HCT116 (cell line): ENCODE measurements at places on chromosomes 13 and 19. TPM values are rescaled to one million over a fixed set of nuclear protein-coding genes. Genes with fewer than 3 reads are reported as not detected.

DNA sequence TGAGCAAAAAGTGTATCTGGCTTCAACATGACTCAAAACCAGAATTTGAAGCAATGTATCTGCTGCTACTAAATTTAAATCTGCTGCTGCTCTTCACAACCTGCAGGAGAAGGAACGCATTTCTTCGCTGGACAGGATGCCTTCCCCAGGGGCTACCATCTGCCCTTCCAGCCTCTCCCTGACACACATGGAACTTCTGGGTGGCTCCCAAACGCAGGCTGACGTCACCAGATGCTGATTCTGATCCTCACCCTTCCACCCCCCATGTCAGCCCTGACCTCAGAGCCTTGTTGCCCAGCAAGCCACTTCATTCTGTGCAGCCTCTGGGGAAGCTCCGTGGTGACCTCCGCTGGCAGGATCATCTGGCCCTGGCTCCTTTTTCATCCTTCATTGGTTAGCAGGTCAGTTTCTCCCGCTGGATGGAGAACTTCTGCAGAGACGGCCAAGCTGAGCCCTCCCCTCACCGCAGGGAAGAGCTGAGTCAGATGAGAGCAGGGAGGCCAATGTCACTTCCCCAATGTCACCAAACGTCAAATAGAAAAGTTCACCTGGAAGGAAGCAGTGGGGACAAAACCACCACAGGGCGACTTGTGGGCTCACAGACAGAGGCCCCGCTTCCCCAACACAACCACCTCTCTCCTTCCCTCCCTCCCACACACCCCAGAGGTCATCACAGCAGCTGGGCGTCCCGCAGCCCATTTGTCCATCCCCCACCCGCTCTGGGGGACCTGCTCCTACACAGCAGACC lies 14.0 kb upstream of the RAB20 start:
- no peak overlapping the region for H3K27ac ChIP-seq
- H3K27me3 ChIP-seq = no peaks in the 10 kb centered on the region
- H3K4me1 ChIP-seq = peaks cover 13% of the 10 kb centered on the region
- H3K4me3 ChIP-seq = no peak overlapping the region
- DNase-seq = no peak

The YJEFN3 gene
- 25.3 TPM for total RNA-seq

DNA sequence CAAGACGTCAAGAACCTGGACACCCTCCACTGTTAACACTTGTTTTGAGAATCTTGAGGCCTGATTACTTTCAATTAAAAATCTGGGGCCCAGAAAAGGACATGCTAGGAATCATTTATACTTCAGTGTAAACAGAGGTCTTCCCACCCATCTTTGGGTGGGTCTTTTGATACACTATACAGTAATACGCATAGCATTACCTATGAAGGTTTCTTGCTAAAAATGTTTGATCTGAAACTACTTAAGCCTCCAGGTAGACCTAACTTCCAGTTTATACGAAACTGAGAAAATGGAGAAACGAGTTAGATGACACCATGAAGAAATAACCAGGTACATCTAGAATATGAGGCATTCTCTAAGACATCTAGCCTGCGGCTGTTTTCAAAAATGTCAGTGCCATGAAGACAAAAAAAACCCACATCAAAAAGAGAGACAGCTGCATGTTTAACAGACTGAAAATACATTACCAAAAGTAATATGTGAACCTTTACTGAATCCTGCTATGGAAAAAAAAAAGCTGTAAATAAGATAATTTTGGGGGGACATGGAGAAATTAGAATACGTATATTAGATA lies 36.6 kb downstream of the TGDS start:
- no peak overlapping the region for H3K4me3 ChIP-seq
- no peaks in the 10 kb centered on the region for H3K27me3 ChIP-seq
- H3K27ac ChIP-seq = no peak overlapping the region
- H3K4me1 ChIP-seq = no peaks in the 10 kb centered on the region
- no peaks in the 10 kb centered on the region for H3K36me3 ChIP-seq

The SLC25A41 gene
- total RNA-seq = 0.93 TPM

DNA sequence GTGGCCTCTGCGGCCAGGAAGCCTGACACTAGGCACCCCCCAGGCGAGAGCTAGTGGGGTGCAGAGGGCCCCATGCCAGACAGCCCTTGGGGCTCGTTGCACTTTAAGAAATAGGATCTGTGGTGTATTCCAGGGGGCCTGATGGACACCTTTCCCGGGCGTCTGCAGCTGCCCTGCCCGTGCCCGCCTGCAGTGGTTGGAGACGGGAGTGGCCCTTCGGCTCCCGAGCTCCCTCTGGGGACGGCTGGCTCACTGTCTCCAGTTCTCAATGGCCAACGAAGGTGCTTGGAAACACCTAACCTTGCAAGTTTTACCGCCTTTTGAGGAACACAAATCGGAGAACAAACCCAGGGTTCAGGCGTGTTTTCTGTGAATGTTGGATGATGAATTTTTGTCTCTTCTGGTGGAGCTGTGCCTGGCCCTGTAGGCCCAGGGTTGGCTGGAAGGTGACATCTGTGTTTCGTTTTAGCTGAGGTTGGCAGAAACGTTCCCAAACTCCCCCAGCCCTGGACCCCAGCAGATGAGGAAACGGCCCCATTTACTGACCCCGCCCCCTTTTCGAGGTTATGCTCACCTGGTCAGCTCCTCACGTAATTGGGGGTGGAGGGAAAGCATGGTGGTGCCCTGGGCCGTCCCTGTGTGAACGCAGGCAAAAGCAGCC lies 17.4 kb upstream of the NPAS1 start:
- no peaks in the 10 kb centered on the region for H3K36me3 ChIP-seq
- H3K4me3 ChIP-seq = no peak overlapping the region
- no peak for DNase-seq
- H3K27ac ChIP-seq = no peak overlapping the region
- no peaks in the 10 kb centered on the region for H3K4me1 ChIP-seq
- H3K27me3 ChIP-seq = no peaks in the 10 kb centered on the region
